ENCODE measurements at places on chromosomes 7 and 10.
A peak's percentile ranks its signal among the peaks of the same experiment; 100 is the strongest.

DNA sequence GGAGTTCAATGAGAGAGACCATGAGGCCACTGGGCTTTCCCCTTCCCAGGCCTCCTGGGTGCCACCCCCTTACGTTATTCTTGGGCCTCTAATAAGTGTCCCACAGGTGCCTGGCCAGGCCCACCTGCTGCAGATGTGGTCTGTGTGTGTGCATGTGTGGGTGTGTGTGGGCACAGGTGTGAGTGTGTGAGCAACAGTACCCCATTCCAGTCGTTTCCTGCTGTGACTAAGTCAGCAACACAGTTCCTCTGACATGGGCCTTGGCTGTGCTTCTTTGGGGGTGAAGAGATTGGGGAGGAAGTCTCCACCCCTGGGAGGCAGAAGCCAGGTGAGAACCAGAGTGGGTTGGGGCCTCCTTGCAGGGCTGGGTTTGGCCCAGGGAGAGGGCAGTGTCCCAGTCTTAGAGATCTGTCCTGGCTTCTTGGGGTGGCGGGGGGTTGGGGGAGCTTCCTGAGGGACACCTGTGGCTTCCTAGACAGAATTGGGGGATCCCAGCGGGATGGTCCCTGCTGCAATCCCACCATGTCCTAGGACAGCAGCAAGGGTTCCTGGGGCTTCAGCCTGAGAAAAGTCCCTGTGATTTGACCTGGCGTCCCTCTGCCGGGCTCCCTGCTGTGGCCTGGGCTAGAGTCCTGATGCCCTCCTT, 4.1 kb upstream of the PILRB start:
- no peak for DNase-seq

DNA sequence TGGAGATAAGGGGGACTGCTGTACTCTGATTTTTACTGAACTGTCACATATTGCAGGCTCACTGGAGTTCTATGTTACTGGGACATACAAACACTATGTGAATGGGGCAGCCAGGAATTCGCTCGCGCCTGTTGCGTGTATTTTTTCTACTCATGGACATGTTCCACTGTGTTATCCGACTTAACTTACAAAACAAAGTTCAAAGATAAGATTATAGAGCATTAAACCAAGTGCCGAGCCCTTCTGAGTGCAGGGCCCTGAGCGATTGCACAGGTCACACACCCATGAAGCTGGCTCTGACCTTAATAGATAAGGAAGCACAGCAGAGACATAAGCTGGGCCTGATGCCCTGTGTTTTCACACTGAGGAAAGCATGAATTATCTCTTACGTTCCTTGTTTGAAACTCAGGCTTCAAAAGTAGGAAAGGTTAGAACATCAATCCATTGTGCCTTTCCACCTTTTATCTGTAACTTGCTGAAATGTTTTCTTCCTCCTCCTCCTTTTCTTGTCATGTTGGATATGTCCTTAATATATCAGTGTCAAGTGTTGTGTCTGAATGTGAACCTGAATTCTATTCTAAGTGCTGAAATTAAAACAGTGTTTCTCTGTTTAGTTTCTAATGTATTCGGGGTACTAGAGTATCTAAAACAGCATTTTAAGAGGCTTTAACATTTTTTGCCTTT, 273.8 kb downstream of the AUTS2 start:
- no peak for DNase-seq

- no peak for DNase-seq
These were observed 114.1 kb downstream of the MAGI2 start for GRCh38 chr7:79339208-79339925.

DNA sequence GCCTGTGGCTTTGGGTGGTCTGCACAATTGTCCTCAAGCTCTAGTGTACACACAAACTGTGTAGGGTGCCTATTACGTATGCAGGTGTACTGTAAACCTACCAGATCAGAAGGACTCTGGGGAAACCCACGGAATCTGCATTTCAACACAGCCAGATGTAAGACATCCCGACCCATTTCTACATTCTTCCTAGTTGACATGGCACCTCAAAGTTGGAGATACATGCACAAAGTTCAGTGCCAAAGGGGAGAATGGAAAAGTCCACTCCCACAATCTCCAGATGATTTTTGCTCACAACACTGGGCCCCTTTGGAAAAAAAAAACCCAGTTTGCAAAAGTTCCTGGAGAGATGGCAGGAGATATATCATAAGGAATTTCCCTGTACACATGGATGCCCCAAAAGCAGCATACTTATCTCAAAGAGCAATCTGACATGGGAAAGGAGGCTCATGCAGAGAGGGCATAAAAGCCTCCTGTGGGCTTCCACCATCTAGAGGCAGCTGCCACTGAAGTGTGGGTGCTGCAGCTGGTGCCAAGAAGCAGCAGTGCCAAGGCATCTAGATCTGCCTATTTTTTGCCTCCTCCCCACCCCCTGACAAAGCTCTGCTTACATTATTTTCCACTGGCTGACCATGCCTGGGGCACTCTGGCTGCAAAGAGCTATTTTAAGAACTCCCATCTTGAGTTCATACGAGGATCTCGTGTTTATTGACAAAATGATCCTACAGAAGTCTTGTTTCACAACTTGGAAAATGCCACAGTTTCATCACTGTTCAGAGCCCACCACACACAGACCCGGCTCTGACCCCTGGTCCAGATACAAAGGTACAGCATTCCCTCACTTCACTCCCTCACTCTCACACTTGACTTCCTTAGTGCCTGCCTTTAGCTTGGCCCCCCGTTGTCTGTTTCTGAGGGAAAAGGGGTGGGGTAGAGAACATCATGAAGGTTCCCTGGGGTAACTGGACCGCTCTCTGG, 12.9 kb downstream of the TECTB start:
- no peak for DNase-seq

DNA sequence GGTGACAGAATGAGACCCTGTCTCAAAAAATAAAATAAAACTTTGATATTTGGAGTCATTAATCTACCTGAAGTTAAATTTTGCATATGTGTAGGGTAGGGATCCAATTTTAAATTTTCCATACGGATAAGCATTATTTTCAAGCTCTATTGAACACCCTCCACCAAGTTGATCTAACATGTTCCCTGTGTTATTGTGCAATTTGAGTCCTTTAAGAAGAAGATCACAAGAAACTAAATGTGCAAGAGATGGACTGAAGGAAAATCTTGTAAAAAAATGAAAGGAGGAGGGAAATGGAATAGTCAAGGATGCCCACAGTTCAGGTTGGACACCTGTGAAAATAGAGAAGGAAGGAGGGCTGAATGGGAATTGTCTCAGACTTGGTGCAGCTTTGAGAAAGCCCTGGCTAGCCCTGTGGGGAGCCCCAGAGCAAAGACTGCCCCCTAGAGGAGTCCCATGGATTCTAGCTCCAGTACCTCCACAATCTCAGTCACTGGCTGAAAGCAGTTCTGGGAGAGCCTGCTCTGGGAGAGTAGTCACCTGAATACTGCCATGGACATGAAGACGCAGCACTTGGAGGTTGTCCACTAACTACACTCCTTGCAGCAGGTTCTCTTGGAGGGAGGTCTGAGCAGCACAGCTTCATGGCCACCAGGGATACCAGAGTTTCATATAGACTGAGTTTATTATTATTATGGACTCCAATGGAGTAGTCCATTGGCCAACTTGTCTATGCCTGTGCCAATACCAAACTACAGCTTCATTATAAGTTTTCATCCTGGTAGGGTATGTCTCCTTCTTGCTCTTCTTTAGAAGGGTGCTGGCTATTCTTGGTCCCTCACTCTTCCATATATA, 5.7 kb upstream of the TIAL1 start:
- no peak for DNase-seq

DNA sequence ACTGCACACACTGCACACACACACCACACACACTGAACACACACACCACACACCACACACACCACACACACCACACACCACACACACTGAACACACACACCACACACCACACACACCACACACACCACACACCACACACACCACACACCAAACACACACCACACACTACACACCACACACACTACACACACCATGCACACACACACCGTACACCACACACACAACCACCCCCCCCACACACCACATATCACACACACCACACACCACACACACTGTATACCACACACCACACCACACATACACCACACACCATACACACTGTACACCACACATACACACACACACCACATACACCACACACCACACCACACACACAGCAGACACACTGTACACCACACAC, 59.5 kb downstream of the FAM204A start:
- DNase-seq = no peak

DNA sequence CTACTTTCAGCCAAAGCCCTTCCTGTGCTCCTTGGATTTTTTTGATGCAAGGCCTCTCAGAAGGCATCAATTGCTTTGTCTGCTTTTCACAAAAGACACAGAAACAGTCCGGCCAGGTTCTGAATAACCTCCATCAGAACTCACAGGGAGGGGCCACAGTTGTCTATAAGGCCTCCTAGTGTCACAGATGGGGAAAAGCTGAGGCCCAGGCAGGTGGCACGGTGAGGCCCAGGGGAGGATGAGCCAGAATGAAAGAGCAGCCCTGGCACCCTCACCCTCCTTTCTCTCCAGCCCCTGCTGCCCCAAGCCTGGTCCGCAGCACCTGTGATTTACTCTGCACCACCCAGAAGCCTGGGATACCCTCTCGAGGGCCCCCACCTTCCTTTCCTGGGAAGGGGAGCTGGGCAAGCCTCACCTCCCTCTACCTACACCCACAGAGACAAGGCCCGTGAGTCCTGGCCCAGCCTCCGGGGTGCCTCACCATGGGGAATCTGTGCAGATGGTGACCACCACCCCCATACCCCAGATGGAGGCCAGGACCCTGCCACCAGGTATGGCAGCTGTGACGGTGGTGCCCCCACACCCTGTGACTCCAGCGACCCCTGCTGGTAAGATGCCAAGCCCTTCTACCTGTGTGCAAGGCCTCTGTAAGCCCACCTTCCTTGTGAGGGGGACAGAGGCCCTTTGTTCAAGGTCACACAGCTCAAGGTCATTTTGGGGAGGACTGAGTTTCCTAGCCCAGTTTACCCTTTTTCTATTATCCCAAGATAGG, 26.2 kb upstream of the ZNF467 start:
- DNase-seq = no peak

DNA sequence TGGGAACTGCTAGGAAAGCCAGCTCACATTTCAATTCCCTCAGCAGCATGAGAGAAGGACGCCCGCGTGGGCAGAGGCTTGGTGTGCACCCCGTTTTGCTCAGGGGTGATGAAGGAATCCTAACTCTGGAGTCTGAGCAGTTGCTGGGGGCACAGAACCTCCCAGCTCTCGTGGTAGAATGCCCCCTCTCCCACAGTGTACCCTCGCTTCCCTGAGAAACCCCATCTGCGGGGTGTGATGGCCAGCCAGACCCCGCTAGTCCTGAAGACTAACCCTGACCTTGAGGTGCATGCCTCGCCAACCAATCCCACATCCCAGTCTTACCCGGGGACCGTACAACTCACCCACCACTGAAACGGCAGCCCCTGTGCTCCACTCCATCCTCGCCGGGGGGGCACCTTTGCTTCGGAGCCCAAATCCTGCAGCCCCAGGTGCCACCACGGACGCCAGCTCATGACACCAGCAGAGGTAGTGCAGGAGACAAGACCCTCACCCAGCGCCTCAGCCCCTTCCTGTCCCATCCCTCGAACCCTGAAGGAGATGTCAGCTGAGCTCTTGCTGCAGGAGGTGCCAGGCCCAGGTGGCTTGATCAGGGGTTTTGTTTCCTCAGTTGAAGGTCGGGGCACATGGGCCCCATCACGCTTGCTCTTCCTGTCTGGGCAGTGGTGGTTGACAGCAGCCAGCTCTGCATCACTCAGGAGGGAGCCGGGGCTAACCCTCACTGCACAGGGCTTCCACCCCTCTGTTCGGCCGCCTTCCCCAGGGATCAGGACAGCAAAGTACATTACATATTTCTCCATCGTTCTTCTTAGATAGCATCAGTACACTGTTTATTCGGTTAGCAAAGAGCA, 236.5 kb downstream of the MGMT start:
- no peak for DNase-seq

DNA sequence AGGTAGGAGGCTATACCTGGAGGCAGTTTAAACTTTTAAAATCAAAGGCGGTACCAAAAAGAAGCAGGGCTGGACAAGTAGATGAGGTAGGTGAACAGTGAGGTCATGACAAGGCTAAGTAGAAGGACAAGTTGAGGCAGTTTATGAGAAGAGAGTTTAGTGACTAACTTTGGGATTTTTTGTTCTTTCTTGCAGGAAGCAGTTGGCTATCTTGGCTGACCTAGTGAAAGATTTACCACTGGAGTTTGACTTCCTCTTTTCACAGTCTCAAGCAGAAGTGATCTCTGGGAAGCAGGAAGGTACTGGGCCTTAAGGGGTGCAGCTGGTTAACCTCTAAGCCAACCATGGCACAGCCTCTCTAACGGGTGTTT, 26.3 kb downstream of the ENTPD7 start:
- DNase-seq = no peak

DNA sequence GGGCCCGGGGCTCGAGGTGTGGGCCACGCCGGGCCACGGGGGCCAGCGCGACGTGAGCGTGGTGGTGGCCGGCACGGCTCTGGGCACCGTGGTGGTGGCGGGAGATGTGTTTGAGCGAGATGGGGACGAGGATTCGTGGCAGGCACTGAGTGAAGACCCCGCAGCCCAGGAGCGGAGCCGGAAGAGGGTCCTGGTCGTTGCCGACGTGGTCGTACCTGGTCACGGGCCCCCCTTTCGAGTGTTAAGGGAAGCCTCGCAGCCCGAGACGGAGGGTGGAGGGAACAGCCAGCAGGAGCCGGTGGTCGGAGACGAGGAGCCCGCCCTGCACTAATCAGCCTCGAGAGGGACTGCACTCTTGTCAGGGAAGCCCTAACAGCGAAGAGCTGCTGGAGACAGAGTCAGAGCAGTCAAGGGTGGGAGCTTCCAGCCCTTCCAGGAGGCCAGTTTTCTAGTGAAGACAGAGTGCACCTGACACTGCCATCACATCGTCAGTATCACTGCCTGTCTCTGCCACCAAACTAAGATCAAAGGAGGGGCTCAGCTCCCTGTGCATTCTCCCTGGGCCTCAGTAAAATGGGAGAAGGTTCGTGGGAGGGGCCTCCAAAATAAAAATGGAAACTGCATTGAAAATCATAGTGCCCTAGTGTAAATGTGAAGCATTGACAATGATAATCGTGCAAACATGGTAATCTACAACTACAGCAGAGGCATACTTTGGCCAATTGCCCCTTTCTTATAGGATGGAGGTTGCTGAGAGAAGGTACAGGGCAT, 1.3 kb downstream of the MBLAC1 start:
- no peak for DNase-seq

DNA sequence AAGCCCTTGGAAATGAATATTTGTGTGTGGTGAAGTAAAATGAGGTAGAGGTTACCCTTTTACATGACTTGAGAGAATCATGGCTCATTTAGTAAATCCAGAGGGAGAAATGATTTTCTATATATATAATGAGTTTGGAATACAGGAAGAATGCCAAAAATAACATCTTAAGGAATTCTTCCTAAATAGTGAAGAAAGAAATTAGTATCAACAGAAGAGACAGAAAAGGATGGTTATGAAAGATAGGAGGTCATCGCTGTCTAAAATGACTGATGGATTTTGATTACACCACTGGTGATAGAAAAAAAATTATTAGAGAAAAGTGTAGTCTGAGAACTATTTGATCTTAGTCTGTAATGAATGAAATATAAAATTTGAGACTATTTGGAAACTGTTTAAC, 283.0 kb downstream of the ADK start:
- peak; percentile 8 for DNase-seq

GRCh38 chr7:29945259-29945809, 44.3 kb downstream of the SCRN1 start:
- DNase-seq = peak; percentile 12

GRCh38 chr10:127851661-127852194, 41.0 kb downstream of the CLRN3 start:
- DNase-seq = no peak

All from astrocyte (in vitro differentiated cells and primary cell).